Brain pericyte (primary cell): ENCODE measurements at places on chromosomes 4 and X.

- no peak for DNase-seq
These were observed 334.5 kb downstream of the GPAT3 start for GRCh38 chr4:83870328-83870950.

GRCh38 chr4:132334081-132334480 is 815.0 kb upstream of the PCDH10 start:
- DNase-seq, result no peak

DNA sequence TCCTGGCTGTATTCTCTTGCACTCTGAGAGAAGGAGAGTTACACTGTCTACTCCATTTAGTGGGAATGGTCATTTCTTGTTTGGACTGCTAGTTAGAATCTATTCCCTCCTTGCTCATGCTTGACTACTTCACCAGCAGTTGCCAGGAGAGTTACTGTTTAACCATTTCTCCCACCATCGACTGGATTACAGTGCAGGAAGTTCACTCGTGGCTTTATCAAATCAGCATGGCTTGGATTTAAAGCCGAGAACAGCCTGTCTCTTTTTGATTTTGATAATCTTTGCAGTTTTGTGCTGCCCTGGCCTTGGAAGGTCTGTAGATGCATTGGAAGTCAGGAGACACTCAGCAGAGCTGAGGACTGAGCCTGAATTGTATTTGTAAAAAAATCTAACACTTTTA is 3.2 kb downstream of the GBA3 start:
- no peak for DNase-seq

GRCh38 chrX:45140812-45141211 is 59.9 kb downstream of the DIPK2B start:
- no peak for DNase-seq

DNA sequence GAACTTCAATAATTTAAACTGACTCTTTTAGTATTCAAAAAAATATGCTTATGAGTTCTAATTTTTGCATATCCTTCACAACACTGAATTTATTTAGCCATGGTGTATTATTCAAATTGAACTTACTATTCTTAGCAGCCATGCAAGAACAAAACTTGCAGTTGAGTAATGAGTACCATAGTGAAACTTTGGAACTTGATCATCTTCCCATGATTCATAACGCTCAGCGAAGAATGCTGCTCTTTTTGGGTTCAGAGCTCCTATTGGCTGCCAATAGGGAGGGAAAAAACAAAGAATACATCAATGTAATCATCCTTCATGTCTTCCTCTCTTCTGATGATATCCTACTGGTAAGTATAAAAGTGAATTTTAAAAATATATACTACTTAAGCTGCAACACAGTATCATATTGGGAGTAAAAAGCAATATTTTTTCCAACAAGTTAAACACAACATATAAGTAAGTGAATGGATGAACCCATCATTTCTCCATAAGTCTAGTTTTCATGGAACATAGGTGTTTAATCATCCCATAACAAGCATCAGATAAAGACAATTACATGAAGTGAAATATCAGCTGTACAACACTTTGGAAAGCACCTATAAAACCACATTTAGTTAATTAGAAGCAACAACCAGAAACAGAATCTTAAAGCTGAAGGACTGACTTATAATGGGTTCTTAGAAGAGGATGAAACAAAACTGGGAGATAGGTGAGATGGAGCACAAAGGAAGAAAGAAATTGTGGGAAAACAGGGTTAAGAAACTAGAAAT is 145.2 kb upstream of the MAB21L2 start:
- no peak for DNase-seq

DNA sequence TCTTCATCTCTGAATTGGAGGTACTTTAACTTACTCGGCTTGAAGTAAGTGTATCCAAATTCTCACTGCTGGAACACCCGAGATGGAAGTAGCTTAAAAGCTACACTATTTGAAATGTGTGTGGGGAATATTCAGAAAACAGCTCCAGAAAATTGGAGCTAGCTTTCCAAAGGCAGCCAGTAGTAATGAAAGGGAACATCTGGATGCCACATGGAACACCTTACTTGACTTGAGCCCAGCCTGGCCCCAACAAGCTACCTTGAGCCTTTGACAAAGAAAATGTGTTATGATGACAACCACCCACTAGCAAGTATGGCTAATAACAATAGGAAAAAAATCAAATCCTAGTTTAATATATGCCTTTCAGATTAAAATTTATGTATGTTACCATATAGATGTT is 161.5 kb downstream of the PRDM5 start:
- DNase-seq, result no peak

DNA sequence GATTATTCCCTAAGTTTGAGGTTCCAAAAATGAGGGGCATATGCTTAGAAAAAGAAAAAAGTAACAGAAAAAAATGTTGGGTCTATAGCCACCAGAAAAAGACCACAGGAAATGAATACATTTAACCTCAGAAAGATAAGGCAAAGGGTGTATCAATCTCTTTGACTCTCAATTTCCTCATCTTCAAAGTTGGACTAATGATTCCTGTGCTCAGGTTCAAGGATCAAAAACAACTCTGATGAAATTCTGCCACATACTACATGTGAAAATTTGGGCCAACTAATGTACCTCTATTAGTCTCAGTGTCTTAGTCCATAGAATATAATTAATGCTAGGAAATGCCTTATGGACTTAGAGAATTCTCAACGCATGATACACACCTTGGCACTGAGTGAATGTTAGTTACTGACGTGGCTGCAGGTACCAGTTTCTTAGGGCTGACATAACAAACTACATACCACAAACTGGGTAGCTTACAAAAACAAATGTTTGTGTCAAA is 257.7 kb downstream of the ANKRD50 start:
- DNase-seq, result no peak

GRCh38 chr4:72896515-72896914 is 173.0 kb downstream of the COX18 start:
- peak; percentile 5 for DNase-seq

GRCh38 chr4:183195534-183195933 is 96.5 kb downstream of the WWC2 start:
- no peak for DNase-seq

DNA sequence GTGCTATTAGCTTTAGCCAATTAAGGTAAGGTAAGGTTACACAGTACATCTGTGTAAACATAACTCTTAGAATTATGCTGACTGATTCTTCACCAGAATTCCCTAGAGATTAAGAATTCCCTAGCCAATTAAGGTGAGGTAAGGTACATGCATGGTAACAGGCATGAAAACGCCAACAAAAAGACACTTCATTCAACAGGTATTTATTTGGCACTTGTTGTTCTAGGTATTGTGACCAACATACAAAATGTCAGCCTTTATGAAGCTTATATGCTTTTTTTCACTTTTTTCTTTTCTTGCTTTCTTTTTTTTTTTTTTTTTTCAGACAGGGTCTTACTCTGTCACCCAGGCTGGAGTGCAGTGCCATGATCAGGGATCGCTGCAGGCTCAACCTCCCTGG is 47.2 kb downstream of the EDNRA start:
- DNase-seq, result no peak

GRCh38 chrX:131979116-131979515 is 44.0 kb upstream of the STK26 start:
- DNase-seq, result no peak

GRCh38 chrX:18548996-18549395 is 122.9 kb downstream of the RS1 start:
- no peak for DNase-seq

- DNase-seq, result no peak
These were observed 163.7 kb downstream of the NPNT start for GRCh38 chr4:106058921-106059320.

DNA sequence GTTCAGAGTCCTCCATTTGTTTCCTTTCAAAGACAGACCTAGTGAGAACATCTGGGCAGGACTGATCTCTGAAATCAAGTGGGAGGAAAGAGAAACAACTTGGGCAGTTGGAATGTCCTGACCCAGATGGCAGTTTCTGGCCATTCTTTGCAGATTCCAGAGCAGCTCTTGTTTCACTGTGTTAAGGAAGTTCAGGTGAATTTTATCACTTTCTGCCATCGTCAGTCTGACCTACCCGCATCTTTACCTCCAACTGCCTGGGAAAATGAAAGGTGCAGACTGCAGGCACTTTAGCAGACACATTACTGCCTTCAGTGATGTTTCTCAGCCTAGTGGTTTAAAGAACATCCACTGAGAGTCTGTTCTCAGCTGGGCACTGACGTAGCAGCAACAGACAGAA is 216.2 kb downstream of the CEP135 start:
- DNase-seq, result no peak
